NCI-H2171 treated with DMSO at 0.1 percent for 48 hours (cell line): ENCODE measurements at places on chromosomes 3 and 15.

DNA sequence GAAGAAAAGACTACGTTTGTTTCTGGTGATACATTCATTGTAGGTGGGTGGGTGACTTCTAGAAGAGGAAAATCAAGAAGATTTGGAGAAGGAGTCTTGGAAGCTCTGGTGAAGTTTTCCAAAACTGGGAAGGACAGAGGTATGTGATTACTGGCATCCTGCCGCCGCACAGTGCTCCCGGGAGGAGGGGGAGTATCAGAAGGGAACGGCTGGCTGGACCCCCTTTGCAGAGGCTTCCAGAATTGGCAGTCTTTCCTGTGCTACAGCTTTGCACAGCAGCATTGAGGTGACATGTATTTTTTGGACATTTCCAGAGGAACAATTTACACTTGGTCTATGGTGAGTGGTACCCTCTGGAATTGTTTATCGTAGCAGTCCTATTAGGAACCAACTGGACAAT lies 75.7 kb upstream of the EOMES start:
- no peak for DNase-seq

DNA sequence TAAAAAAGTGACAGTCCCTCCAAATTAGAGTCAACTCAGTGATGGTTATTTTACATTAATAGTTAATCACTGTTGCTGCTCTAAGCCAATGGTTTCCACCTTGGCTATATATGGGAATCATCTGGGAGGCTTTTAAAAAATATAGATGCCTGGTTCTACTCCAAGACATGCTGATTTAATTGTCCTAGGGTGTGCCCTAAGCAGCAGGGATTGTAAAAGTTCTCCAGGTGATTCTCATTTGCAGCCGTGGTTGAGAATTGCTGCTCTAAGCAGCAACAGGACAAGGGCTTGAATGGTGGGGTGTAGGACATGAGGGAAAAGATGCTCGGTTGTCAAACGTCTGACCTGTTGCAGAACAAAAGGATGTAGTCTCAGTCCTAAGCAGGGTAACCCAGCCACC lies 405.1 kb upstream of the MCTP2 start:
- no peak for DNase-seq

DNA sequence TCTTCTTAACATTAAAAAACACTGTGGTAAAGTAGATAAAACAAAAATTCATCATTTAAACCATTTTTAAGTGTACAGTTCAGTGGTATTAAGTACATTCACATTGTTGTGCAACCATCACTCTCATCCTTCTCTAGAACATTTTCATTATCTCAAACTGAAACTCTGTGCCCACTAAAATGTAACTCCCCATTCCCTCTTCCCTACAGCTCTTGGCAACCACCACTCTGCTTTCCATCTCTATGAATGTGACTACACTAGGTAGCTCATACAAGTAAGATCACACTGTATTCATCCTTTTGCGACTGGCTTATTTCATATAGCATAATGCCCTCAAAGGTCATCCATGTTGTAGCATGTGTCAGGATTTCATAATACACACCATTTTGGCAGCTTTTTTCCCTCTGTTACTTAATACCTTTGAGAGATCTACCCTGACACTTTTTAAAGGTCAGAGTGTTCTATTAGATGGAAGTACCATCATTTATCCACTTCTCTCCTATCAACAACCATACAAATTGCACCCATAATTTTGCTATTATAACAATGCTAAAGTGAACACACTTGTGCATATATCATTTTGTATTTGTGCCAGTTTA lies 42.9 kb upstream of the FRMD4B start:
- DNase-seq: no peak

DNA sequence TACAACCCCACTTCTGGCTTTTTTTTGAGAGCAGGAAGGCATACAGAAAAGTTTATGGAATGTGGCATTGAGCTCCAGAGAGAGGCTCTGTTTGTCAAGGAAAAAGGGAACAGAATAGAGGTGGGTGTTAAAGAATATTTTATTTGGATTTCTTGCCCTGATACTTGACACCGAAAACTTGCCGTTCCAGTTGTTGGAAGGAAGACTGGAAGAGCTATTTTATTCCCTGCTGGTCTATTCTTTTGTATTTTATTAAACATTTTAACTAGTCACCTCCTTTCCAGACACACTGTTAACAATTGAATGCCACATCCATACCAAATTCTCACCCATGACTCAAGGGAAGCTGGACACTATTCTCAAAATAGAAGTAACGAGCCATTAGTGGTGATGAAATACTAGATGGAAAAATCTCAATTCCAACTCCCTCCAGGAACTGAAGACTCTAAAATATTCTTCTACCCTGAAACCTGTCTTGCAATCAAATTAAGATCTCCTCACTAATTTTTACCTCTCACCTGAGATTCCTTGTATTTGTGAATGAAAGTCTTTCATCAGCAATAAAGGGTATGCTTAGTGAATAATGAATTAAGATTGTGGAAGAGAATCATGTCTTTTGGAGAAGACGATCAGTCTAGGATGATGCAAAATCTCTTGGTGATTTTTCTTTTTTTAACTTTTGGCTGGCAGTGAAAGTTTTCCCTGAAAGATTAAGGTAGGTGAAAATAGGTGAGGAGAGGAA lies 28.5 kb downstream of the GREM1 start:
- no peak for DNase-seq

DNA sequence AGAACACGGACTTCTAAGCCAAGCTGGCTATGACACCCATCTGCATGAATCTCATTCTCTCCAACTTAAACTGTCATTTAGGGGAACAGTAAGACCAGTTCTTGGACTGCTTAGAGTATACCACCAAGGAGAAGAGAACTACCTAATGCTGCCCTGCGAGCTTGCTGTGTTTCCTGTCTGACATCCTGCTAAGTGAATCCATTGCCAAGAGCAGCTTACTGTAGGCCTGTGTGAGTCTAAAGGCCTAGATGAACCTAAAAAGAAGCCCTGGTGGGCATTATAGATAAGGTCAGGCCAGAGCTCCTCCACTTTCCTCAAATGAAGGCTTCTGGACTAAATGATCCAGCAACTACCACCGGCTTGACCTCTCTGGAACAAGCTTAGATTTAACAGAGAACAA lies 15.0 kb downstream of the LZTFL1 start:
- no peak for DNase-seq

GRCh38 chr3:45170096-45170495 lies 23.9 kb upstream of the CDCP1 start:
- no peak for DNase-seq

- DNase-seq: no peak
Observed at GRCh38 chr3:127069814-127070440, 87.0 kb downstream of the PLXNA1 start.

- DNase-seq: no peak
Observed at GRCh38 chr3:77660718-77661117, 620.8 kb downstream of the ROBO2 start.

DNA sequence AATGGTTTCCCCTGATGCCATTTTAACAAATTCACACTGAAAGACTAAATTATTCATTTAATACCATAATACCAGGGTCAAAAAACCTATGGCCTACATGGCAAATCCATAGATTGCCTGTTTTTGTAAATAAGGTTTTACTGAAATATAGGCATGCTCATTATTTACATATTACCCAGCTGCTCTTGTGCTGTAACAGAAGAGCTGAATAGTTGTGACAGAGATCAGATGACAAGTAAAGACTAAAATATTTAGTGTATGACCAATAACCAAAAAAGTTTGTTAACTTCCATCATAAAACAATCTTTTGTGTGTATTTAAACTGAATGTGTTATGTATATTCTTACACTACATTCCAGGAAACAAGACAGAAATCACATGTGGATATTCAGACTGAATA lies 60.2 kb downstream of the DENND4A start:
- DNase-seq: peak; percentile 12

GRCh38 chr3:142086581-142087090 lies 62.7 kb downstream of the TFDP2 start:
- DNase-seq: no peak

- no peak for DNase-seq
Observed at GRCh38 chr3:194985031-194985578, 285.9 kb downstream of the XXYLT1 start.

GRCh38 chr3:23944861-23945662 lies at the start of gene NR1D2:
TSS of gene NR1D2 (plus strand) at chr3:23945286. CDS start at chr3:23945579, 293 bp downstream.
- DNase-seq: peak; percentile 62

GRCh38 chr15:31268911-31269784 lies 57.5 kb upstream of the KLF13 start:
- peak; percentile 51 for DNase-seq

DNA sequence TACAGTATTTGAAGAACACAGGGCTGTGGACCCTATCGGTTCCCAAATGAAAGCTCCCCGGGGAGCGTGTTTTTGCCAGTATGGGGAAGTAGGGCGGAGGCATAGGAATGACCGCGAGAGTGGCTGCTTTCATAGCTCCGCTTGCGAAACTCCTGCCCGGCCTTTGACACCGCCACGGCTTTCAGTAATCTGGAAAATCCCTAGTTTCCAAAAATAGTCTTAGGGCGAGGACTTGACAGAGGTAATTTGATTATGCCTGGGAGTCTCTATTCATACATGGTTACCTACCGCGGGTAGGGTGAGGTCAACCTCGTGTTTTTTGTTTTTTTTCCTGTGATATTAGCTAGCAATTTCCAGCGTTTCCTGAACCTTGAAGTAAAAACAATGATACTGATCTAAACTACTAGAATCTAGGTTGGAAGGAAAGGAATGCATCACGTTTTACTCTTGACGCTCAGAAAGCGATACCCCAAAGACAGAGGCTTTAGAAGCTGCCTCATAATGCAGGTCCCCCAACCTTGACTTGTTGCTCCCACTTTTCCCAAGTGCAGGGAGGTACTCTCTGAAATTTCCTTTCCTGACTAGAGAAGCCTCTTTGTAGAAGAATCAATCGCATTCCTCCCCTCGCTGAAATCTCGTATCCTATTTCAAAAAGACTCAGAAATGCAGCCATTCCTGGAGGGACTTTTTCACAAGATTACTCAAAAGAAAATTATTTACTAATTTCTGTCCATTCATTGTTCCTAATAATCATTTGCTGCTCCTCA lies 894 bp upstream of the CCNL1 start:
- peak; percentile 70 for DNase-seq

DNA sequence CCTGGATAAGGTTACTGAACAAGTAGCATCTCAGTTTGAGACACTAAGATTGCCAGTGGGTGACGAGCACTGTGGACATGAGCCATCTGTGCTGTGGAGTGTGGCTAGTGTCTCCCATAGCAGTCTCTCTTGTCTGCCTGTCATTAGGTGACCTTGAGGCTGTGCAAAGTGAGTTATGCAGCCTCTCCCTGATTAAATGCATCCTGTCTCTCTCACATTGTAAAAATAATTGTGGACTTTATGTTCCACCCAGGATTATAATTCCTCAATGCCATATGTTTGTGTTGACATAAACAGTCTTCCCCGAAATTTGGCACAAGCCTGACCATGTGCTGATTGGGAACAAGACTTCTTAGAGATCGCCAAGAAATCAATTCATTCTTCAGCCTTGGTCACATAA lies 168.9 kb downstream of the MYRIP start:
- no peak for DNase-seq

- DNase-seq: no peak
Observed at GRCh38 chr3:176513604-176514003, 683.7 kb downstream of the TBL1XR1 start.

DNA sequence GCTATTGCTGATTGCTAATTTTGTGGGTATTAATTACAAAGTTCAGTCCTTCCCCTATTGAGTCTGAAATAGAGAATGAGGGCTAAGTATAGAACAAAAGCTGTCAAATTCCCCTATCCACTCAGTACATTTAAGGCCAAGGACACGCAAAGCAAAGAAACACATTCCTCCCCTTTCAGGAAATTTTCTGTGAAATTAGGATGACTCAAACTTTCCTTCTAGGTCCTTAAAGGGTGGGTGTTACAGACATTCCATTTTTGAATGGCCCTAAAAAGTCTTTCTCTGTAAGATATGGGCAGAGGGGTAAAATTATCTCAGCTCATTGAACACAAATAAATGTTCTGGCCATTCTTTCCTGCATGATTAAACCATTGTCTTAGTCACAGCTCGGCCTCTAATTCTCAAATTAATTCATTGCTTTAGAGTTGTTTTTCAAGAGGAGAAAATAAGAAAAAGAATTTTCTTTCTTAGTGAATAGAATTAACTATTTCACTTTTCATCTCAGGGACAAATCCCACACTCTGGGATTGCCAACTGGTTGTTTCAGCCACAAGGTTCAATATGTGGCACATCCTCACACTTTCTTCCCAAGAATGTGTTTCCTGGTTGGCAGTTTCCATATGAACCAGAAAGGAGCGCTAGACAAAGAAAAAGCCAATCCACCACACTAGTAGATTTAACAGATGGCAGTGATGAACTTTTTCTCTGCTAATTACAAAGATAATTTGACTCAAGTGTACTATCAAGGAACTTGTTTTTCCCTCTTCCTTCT lies 424.1 kb downstream of the ZNF385D start:
- DNase-seq: no peak

- DNase-seq: no peak
Observed at GRCh38 chr15:63169788-63170187, 12.5 kb upstream of the RPS27L start.

DNA sequence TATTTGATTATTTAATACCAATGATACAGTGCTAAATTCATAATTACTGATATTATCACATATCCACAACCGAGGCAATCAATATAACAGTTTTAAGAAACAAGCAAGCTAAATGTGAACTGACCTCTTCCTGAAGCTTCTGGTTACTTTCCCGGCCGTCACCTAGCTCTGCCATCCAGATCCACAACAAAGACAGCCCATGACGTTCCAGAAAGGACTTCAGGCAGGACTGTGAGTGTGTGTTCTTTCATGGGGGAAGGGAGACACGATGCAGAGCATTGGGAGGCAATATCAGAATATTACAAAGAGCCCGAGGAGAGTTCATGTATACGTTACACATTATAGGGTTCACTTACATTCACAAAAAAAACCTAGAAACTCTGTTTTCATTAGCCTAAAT lies 77.8 kb downstream of the SETD2 start:
- no peak for DNase-seq

GRCh38 chr3:172697558-172697957 lies 13.3 kb downstream of the NCEH1 start:
- DNase-seq: no peak

- DNase-seq: no peak
Observed at GRCh38 chr3:185153171-185153771, 411 bp upstream of the C3orf70 start.

DNA sequence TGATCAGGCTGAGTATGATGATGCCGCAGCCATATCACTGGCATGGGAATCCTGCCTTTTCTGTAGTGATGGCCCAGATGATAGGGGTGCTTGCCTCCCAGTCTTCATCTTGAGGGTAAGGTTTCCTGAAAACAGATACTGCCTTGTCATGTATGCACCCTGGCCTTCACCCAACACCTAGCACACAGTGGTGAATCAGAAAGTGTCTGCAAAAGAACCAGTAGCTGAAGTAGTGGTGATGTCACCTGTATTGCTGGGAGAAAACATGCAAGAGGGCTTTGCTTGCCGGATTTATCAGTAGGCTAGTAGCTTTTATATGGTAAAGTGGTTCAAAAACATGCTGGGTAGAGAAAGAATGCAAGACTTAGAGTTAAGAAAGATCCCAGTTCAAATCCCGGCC lies 419.8 kb upstream of the WNT5A start:
- no peak for DNase-seq
